Neural progenitor cell (in vitro differentiated cells): ENCODE measurements at places on chromosomes 4 and X.

- no peak overlapping the region for H3K27ac ChIP-seq
- H3K4me1 ChIP-seq, result no peaks in the 10 kb centered on the region
- H3K4me3 ChIP-seq, result no peak overlapping the region
- H3K36me3 ChIP-seq, result no peaks in the 10 kb centered on the region
Observed at GRCh38 chrX:1754077-1754476, 139.2 kb downstream of the ASMT start.

DNA sequence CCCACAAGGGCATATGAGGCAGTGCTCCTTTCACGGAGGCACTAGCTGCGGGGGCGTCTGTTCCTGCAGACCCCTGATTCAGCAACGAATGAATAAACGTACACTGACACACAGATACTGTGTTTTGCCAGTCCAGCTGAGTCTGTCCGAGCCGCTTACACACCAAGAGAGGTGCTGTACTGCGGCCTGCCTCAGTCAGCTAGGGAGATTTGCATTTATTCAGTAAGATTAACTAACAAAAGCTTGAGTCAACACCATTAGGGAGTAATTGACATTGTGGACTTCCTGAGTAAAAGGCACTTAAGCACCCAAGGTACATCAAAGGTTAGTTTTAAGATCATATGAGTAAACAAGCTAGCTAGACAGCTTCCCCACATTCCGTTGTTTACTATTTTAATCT, 31.0 kb upstream of the BEX4 start:
- H3K27ac ChIP-seq, result no peak overlapping the region
- no peaks in the 10 kb centered on the region for H3K36me3 ChIP-seq
- H3K27me3 ChIP-seq, result peaks cover 17% of the 10 kb centered on the region
- no peak for DNase-seq
- no peak overlapping the region for H3K4me3 ChIP-seq

DNA sequence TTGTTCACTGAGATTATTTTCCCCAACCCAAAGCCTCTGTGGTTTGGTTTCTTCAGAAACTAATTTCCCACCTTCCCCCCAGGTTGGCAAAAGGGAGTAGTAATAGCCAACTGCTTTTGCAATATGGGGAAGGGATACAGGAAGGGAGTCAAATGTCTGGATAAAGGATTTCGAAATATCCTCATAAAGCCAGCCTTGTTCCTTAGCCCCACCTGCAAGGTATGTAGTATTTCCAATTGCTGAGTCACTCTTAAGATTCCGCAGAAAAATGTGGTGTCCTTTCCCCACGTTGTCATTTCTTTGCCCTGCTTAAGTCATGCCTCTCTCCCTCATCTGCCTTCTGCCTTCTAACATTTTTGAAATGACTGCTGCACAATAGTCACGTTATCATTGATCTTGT, 138.8 kb upstream of the DCAF8L1 start:
- H3K27me3 ChIP-seq, result peaks cover 9% of the 10 kb centered on the region
- H3K27ac ChIP-seq, result no peak overlapping the region
- DNase-seq, result no peak

DNA sequence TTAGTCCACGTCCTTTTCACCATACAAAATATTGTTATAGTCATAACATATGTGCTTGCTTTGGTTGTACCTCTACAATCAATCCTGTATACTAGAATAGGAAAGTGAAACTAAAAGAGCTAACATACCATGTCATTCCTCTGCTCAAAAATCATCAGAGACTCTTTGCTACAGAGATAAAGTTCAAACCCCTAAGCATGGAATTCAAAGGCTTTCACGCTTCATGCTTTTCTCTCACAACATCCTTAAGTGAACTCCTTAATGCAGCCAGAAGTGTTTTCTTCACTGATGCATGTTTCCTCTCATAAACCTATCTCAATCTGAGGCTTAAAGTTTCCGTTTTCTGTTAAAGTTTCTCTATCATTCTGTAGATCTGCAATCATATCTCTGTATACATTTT, 744.6 kb upstream of the IGFBP7 start:
- no peaks in the 10 kb centered on the region for H3K36me3 ChIP-seq
- no peak for DNase-seq
- no peaks in the 10 kb centered on the region for H3K27me3 ChIP-seq
- no peaks in the 10 kb centered on the region for H3K4me1 ChIP-seq
- H3K4me3 ChIP-seq, result no peak overlapping the region

DNA sequence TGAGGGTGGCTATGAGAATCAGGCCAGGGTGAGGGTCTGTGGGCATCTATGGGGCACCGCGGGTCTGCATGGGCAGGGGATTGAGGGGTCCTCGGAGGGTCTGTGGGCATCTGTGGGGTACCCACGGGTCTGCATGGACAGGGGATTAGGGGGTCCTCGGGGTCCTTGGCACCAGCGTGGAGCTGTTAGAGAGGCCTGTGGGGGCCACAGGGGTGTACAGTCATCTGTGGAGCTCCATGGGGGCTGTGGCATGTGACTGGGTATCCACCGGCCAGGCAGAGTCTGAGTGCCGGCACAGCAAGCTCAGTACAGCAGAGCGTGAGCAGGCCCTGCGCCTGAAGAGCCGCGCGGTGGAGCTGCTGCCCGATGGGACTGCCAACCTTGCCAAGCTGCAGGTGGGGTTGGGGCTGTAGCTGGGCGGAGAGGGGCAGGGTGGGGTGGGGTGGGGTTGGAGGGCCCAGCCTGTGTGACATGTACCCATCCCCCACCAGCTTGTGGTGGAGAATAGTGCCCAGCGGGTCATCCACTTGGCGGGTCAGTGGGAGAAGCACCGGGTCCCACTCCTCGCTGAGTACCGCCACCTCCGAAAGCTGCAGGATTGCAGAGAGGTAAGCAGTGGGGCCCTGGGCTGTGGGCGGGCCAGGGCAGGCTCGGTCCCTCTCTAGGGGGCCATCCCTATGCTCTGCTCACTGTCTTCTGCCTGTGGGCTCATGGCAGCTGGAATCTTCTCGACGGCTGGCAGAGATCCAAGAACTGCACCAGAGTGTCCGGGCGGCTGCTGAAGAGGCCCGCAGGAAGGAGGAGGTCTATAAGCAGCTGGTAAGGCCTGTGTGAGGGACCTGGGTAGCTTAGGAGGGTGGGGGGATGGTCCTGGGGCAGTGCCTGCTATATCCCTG, 12.9 kb downstream of the CCDC22 start:
- H3K27me3 ChIP-seq, result no peaks in the 10 kb centered on the region
- H3K4me1 ChIP-seq, result no peaks in the 10 kb centered on the region
- no peak overlapping the region for H3K27ac ChIP-seq
- no peaks in the 10 kb centered on the region for H3K36me3 ChIP-seq
- no peak overlapping the region for H3K4me3 ChIP-seq
